Retinal pigment epithelial cell (primary cell): ENCODE measurements at places on chromosomes 3 and 15.

GRCh38 chr15:71780115-71780976, 30.0 kb upstream of the NR2E3 start:
- DNase-seq = no peak

- DNase-seq = no peak
Measured at GRCh38 chr15:87589134-87589533, 667.4 kb downstream of the NTRK3 start.

- DNase-seq = no peak
Measured at GRCh38 chr3:34584971-34585370, 786.5 kb downstream of the PDCD6IP start.

DNA sequence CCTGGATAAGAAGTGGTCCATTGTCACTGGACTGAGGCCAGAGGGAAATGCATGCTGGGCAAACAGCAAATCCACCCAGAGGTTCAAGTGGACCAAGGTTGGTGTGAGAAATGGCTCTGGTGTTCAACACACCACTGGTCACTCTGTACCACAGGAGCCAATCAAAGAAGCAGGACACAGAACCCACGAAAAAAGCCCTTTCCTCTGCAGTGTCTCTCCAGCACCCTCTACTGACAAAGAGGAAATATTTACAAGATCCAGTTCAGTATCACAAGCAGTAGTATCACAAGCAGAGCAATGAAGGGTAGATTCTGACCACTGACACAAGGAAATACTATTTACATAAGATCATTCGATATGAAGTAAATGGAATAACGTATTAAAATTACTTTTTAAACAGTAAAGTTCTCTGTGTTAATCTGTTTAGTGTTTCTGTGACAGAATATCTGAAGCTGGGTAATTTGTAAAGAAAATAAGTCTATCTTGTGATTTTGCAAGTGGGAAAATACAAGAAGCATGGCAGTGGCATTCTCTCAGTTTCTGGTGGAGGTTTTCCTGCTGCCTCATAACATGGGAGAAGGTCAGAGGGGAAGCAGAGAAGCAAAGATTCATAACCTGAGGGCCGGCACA, 390.7 kb downstream of the EFHB start:
- DNase-seq = no peak

DNA sequence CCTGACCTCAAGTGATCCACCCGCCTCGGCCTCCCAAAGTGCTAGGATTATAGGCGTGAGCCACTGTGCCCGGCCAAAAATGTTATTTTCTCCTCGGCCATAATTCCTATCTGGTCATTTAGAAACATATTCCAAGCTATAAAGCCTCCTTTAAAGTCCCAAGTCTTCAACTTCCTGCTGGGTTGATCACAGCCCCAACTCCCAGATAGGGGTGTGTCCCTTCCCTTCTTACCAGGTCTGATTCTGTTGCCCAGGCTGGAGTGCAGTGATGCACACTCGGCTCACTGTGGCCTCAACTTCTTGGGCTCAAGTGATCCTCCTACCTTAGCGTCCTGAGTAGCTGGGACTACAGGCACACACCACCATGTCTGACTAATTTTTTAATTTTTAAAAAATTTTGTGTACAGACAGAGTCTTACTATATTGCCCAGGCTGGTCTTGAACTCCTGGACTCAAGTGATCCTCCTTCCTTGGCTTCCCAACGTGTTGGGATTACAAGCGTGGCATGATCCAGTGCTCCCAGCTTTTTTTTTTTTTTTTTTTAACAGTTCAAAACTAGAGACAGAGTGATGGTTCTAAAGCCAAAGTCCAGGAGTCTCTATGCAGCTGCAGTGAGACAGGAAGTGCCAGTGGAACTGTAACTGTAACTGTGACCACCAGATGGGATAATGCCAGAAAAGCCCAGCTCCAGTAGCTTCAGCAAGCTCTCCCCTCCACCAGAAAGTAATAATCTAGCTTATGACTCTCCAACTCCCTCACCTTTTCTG, 8.2 kb upstream of the PRKAR2A start:
- DNase-seq = no peak

DNA sequence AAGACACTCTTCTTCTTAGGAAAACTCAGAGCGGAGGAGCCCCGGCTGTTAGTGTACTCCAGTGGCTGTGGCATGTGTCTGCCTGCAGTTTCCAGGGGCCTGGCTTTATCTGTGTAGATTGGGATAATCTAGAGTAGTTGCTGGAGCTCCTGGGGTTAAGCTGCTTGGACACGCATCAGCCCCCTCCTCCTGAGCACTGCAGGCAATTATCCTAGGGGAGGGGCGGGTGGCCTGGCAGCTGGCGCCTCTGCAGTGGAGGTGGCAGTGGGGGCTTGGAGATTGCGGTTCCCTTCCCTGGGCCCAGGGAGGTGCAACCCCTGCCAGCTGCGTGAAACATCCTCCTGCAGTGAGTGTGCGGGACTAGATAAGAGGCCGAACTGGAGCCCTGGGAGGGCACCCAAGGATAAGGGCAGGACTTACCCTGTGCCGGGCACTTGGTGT, 68.2 kb downstream of the EFCAB12 start:
- no peak for DNase-seq

- DNase-seq = no peak
Measured at GRCh38 chr15:22827125-22827524, 11.3 kb upstream of the NIPA2 start.
